ENCODE measurements at places on chromosomes 1 and 21.

DNA sequence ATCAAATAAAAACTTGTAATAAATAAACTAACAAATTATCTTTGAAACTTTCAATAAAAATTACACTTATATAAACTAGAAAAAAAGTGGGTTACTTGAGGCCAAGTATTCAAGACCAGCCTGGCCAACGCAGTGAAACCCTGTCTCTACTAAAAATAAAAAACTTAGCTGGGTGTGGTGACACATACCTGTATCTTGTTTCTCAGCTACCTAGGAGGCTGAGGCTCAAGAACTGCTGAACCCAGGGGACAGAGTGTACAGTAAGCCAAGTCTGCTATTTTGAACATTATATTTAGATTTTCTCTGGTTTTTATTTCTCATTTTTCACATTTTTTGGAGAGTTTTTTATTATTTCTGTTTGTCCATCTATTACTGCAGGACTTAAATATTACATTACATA, 1397.6 kb upstream of the B3GALT2 start:
- DNase-seq: no peak

DNA sequence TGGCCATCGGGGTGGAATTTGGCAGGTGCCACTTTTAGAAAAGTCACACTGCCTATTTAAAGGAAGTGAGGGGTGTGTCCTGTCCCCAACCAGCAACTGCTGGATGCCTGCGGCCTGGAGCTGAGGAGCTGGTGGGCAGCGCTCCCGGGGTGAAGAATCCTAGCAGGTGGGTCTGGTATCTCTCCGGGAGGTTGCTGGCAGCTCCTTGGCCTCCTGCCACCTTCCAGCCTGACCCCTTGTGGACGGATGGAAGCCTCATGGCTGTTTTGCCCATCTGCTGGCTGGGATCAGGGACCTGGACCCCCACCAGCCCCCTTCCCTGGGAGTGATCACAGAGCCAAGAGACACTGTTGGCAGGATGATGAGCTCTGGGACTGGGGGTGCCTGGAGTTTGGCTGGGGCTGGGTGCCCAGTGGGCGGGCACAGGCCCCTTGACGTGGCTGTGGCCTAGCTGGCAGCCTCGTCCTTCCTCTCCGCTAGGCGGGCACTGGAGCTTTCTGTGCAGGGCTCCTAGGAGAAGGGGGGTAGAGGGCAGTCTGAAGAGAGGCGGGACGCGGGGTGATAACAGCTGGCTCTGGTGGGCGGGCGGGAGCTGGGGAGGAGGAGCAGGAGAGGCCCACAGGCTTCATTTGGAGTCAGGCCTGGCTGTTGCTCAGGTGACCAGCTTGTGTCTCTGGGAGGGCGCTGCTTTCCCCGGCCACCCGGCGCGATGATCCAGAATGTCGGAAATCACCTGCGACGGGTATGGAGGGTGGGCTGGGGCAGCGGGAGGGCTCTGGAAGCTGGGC, at the start of gene ACOT11:
Gene ACOT11 (plus strand): TSS at position 628 of the 788 bp plus-strand sequence. CDS start 82 bp downstream, at position 710.
- no peak for DNase-seq

- no peak for DNase-seq
Observed at GRCh38 chr1:208965351-208965750, 618.2 kb upstream of the CAMK1G start.

DNA sequence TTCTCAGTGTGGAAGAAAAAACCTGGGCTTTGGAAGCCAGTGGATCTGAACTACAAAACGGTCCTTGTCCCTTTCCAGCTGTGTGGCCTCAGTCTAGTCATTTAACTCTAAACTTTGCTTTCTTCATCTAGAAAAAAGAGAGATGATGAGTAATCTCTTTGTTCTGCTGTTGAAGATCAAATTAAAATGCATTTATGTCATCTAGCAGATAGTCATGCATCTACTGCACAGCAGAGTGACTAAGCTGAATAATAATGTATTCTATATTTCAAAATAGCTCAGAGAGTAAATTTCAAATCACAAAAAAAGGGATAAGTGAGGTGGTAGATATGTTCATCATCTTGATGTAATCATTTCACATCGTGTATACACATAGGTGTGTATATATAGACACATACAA, 473.2 kb downstream of the DSCAM start:
- no peak for DNase-seq

DNA sequence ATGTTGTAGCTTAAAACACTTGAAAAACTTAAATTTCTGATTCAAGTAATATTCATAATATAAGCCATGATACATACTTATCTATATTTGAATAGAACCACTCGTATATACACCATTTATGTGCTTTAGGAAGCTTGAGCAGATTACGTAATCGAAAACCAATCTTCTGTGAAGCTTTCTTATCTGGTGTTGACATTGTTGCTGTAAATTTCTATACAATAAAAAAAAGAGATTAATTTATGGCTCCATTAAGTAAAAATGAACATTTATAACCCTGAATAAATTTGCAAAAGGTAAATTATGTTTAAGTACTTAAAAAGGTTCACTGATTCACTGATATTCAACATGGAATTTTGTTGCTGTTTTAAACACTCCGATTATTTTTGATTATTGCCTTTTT, 21.4 kb downstream of the LIN9 start:
- no peak for DNase-seq

DNA sequence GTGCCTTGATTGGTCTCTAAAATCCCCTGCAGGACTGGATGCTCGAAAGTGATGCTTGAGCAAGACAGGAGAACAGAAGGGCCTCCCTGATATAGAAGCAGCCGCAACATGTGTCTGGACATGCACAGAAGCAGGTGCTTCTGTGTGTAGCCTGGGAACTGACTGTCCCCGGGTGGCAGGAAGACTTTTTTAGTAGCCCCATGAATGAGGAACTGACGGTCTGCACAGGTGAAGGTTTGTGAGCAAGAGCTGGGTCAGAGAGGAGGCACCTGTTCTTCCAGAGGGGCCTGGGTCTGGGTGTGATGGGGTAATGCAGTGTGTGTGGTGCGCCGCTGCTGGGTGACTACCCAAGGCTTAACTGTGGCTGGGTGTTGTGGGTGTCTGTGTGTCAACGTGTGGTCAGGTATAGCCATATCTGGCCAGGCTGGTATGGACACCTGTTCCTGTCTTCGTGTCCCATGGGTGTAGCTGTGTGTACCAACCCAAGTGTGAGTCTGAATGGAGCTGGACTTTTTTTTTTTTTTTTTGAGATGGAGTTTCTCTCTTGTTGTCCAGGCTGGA, 39.1 kb upstream of the FOXO6 start:
- DNase-seq: no peak

DNA sequence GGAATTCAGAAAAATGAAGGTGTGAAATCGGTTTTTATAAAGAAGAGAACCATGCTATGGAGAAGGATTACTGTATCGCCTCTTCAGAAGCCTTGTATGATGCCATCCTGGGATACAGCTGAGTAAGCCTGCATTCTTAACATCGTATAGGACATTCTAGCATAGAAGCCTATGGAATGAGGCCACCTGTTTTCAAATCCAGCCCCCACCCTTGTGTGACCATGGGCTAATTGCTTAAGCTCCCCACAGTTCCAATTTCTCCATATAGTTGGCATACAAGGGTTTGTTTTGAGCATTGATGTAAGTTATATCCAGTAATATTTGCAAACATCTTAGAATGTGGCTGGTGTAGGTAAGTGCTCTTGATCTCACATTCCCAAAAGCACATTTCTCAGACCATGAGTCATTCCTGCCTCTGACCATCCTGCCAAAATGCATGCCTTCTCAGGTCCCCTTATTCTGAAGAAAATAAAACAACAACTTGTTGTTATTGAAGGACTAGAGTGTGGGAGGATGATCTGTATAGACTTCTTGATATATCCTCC, 1.5 kb downstream of the OR14A2 start:
- DNase-seq: no peak

DNA sequence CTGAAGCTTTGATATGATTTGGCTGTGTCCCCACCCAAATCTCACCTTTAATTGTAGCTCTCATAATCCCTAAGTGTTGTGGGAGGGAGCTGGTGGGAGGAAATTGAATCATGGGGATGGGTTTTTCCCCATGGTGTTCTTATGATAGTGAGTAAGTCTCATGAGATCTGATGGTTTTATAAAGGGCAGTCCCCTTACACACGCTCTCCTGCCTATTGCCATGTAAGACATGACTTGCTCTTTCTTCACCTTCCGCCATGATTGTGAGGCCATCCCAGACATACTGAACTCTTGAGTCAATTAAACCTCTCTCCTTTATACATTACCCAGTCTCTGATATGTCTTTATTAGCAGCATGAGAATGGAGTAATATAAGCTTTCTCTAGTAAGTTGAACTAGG, 261.9 kb downstream of the HLX start:
- no peak for DNase-seq

GRCh38 chr1:20708891-20709290, 8.9 kb downstream of the KIF17 start:
- no peak for DNase-seq

DNA sequence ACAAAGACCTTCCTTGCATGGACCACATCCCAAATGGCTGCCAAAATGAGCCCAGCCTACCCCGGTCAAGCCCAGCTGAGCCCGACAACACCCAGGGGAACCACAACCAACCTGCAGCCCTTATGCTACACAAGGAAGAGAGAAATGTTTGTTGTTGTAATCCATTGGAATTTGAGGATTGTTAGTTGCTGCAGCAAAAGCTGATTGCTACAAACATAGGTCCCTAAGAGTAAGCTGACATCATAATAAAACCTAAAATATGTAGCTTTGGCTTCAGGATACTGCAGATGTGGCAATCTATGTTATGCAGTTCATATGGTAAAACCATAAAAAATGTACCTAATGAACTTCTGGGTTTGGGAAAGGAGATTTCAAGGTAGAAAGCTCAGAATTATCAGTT, 65.5 kb upstream of the DNAH14 start:
- no peak for DNase-seq

DNA sequence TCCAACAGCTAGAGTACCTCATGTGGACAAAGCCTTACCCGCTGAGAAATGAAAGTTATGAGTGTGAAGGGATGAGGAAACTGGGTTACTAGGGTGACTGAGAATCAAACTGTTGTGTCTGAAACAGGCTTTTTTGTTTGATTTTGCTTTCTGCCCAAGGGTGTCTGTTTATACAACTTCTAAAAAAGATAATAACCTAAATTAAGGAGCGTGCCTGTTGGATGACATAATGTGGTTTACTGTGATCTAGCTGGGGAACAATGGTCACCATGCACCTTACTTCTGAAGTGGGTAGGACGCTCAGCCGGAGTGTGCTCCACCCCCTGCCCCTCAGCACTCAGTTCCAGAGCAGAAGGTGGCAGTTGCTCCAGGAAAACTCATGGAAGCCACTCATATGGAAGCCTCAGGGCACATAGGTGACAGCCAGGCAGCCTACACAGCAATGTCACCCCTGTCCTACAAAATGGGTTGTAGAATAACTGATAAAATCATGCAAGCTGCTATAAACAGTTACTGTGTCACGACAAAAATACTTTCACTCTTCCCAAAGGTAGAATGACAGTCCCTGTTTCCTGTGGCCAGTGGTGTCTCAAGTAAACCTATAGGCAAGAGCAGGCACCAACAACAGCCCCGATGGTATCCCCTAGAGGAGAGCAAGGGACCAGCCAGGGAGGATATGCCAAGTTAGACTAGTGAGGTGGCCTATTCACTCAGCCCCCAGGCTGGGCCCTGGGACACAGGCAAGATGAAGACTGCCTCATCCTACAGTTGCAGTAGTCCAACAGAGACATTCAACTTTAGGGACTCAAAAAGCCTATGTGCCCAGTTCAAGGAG, 29.3 kb downstream of the SIPA1L2 start:
- DNase-seq: no peak

Data from germinal center (tissue), 1 donor.